Amniotic stem cell (primary cell): ENCODE measurements at places on chromosomes 7 and 10.

DNA sequence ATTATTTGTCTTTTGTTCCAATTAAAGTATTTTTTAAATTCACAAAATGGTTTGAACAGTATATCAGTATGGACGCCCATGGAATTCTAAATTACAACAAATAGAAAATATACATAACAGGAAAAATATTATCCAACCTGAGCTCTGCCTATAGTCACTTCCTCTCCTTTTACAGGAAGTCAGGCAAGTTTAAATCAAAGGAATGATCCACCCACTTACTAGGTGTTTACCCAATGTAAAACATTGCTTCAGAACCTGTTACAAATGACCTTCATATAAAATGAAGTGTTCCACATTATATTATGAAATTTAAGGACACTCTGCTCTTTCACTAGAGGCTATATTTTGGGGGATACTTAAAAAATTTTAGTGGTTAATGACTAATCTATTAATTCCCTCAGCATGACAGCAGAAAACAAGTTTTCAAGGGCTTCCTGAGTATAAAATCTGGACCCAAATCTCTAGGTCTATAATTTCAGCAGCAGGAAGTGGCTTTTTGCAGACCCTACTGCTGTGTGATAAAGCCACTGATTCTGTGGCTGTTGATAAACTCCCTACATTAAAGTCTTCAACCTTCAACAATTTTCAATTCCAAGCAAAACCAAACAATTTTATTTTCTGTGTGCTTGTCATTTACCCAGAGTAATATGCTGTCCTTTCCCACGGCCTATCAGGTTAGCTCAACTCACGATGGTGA is 722.6 kb downstream of the GATA3 start:
- DNase-seq, result no peak

- no peak for DNase-seq
Observed at GRCh38 chr10:102775201-102775934, 31.6 kb downstream of the WBP1L start.

DNA sequence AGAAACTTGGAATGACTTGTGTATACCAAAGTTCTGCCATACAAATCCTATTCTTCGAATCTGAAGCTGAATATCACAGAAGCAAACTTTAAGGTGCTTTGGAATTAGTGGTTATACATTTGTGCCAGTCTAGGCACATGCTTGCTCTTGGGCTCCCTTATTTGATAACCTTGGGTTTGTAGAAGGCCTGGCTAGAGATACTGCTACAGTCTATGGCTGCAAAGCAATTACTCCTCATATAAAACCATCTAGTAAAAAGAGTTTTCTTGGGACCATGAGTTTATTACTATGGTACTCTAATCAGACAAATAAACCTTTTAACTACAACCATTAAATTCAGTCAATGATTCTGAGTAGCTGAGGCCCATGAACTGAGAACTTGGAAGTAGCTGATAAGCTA is 92.5 kb upstream of the SLC13A1 start:
- DNase-seq, result no peak

- DNase-seq, result no peak
Observed at GRCh38 chr7:22174574-22174953, 182.4 kb downstream of the RAPGEF5 start.

GRCh38 chr7:141752634-141753033 is 11.3 kb upstream of the TAS2R3 start:
- DNase-seq, result no peak

GRCh38 chr7:29976673-29977415 is 12.8 kb downstream of the SCRN1 start:
- no peak for DNase-seq

DNA sequence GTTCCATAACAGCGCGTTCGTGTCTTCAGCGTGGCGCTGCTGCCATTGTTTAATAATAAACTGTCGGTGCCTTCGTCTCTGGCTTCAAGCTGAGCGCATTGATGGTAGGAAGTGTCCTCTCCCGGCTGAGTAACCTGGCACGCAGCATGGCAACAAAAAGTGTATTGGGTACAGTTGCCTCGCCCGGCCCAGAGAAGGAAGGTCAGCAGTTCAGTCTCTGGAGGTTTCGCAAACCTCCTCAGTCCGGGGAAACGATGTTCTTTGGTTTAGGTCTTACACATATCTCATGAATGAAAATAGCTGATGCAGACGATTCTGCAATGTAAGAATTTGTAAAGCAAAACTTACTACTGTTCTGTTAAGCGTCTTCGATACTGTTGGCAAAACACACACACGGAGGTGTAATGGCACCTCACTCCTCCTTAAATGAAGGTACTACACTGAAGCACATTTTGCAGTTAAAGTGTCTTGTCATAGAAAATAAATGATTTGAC is 739 bp upstream of the CCDC186 start:
- DNase-seq, result no peak

DNA sequence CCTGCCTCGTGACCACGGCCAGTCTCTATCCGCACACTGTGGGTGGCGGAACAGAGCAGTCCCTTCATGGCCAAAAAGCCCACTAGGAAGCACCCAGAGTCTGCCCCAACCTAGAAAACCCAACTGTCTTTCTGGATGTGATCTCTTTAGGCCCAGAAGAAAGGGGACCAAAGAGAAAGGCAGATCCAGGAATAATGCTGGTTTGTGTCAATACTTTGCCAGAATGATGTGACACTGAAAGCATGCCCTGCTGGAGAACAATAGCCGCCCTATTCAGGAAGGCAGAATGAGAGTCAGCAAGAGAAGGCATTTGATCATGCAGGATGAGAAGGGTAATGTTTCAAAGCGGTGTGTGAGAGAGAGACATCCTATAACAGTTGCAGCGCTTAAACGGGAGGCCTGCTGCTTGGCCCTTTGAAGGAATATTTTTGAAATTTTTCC is 274.7 kb downstream of the USP6NL start:
- DNase-seq, result no peak

DNA sequence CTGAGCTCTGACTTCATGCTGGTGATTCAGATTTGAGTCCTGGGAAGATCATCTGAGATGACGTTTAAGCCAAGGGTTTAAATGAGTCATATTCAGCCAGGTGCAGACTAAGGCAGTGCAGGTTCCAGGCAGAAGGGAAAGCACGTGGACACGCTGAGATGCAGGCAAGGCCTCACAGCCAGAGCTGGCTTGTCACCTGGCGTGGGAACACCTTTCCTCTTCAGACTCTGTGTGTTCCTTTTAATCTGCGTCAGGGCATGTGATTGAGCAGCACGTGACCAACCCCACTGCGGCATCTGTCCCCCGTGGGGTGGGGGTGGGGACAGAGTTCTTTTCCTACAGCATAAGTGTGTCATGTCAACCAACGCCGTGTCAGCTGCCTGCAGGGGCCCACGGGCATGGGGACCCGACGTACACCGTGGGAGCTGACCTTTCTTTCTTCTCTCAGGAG is 10.7 kb upstream of the IDI2 start:
- DNase-seq, result no peak

DNA sequence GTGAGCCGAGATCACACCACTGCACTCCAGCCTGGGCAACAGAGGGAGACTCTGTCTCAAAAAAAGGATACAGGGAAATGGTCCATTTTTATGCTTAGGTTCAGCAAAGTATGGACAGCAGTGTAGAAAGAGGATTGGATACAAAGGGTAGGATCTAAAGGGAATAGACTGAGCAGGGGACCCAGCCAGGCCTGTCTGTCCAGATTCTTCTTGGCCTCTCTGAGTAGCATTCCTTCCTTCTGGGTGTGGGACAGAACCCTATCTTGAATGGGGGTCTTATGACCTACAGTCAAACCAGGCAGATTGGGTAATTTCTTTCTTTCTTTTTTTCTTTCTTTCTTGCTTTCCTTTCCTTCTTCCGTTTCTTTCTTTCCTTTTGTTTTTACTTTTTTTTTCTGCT is 25.6 kb downstream of the SH2B2 start:
- no peak for DNase-seq

- DNase-seq, result no peak
Observed at GRCh38 chr7:15068324-15068723, 165.8 kb upstream of the DGKB start.

- DNase-seq, result no peak
Observed at GRCh38 chr7:129401967-129402860, 32.0 kb upstream of the STRIP2 start.

DNA sequence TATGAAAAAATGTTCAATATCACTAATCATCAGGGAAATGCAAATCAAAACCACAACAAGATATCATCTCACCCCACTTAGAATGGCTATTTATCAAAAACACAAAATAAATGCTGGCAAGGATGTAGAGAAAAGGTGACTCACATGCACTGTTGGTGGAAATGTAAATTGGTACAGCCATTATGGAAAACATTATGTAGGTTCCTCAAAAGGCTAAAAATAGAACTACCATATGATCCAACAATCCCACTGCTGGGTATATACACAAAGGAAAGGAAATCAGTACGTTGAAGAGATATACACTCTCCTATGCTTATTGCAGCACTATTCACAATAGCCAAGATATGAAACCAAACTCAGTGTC is 50.2 kb downstream of the CDK1 start:
- DNase-seq, result no peak

GRCh38 chr7:147541261-147541660 is 1049.3 kb upstream of the C7orf33 start:
- no peak for DNase-seq

DNA sequence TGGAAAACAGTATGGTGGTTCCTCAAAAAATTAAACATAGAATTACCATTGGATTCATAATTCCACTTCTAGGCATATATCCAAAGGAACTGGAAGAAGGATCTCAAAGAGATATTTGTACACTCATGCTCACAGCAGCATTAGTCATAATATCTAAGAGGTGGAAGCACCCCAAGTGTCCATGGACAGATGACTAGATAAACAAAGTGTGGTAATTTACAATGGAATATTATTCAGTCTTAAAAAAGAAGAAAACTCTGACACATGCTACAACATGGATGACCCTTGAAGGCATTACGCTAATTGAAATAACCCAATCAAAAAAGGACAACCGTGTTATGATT is 594.2 kb downstream of the KCNMA1 start:
- DNase-seq, result no peak

- DNase-seq, result no peak
Observed at GRCh38 chr10:102775935-102776669, 32.4 kb downstream of the WBP1L start.

GRCh38 chr10:17905491-17905890 is 46.2 kb upstream of the SLC39A12 start:
- no peak for DNase-seq

GRCh38 chr7:19293431-19293830 is 148.2 kb upstream of the FERD3L start:
- DNase-seq, result no peak
